AG10803 (cell line): ENCODE measurements at places on chromosomes 16 and 17.
A peak's percentile ranks its signal among the peaks of the same experiment; 100 is the strongest.

DNA sequence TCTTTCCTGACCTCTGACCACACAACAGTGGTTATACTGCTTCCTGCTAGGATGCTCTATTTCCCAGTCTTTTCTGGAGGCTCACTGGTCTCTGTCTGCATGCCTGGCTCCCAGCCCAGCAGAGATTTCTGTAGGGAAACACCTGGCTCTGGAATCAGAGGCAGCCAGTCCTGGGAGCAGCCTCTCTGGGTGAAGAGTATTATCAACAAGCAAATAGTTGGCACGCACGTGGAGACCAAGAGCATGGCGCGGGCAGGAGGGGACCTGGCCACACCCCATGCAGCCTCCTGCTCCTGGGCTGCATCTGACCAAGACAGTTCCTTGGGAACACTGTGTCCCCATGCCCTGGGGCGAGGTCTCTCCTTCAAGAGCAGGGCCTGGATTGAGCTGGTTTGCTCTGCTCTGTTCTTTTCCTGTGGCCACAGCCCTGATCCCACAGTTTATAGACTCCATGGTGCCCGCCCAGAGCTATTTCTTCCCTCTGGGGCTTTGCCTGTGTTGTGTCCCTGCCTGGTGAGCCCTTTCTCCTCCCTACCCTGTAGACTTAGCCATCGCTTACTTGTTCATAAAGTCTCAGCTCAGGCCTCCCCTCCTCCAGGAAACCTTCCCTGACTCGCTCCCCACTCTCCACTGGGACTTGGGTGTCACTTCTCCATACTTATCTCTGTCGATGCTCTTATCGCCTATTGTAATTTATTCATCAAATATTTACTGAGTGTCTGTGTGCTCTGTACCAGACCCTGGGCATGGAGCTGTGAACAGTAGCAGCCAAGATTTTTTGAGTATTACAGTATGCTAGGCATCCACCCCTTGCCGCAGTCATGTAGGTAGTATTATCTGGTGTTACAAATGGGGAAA, 60.6 kb downstream of the SCNN1B start:
- DNase-seq: no peak

DNA sequence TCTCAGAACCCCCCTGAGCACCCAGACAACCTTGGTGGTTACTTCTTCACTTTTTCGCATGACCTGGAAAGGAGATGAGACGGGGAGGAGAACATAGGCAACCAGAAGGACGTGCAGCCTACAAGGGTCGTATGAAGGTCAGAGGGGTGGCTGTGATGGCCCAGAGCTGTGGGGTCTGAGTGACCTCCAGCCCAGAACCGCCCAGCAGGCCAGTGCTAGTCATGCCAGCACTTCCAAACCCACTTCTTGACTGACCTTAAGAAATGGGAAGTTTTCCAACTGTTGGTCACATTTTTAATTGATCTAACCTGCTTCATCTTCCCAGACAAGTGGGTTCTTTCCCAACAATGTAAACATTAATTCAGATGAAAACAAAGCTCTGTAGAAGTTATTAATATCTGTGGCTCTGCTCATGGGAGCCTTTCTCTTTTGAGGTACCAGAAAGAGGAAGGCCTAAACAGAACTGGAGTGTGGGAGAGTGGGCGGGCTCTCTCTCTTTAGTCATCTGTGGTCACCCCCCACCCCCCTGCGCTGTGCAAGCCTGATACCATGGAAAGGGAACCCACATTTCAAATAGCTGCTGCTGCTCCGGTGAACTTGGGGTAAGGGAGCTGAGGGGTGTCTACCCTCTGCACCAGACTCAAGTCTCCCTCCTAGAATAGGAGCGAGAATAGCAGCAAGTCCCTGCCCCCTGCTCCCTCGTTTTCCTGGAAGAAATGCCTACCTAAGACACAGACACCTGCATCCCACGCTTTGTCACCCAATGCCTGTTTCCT, 101.6 kb downstream of the RAB11FIP4 start:
- DNase-seq: no peak

GRCh38 chr17:18093616-18094408, 6.1 kb downstream of the DRG2 start:
- DNase-seq: peak; percentile 63

GRCh38 chr16:85689285-85689949, 663 bp upstream of the GINS2 start:
- no peak for DNase-seq

DNA sequence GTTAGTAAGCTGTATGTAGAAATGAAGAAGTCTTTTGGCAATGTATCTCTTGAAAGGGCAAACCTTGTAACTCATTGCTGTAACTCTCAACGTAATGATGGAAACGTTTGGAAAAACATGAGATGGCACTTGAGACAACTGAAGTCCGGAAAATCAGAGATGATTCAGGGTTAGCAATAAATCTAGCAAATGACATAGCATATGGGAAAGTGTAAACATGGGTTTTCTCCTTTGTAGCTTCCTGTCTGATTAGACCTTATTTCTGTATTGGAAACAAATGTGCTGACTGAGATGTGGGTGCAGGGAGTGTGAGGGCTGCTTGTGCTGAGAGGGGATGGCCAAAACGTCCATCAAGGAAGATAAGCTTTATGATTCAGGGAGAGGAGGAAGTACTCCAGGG, 110.7 kb upstream of the FAM20A start:
- DNase-seq: peak; percentile 9

DNA sequence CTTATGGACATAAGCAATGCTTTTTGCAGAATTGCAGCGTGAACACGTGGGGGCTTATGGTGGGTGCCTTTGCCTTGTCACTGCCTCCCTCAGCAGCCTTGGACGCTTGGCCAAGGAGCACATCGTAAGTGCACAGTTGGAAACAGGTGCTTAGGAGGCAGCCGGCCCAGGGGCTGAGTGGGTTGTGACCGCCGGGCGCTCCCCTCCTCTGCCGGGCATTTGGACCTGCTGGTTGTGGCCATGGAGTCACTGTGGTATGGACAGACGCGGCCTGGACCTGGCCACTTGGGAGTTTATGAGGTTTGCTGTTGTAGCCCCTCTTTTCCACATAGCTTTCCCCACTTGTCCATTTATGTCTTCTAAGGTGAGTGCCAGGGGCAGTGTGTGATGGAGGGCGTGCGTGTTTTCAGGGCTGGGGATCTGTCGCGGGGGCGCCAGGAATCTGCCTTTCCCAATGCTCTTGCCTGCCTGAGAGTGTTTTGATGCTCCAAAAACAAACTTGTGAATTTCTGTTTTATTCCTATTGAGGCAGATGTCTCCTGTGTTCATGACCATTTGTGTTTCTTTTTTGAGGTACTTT, 49.2 kb downstream of the PDPK1 start:
- DNase-seq: no peak

DNA sequence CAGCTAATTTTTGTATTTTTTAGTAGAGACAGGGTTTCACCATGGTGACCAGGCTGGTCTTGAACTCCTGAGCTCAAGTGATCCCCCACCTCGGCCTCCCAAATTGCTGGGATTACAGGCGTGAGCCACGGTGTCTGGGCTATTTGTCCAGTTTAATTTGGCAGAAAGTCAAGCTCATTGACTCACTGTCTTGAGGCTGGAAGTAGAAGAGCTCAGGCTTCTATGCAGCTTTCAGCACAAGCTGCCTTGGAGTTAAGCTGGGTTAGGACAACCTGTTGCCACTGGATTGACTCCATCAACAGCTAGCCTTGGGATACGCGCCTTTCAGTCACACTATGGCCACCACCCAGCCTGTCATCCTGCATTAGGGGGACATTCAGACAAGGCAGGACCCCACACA, 76.2 kb upstream of the DNAH17 start:
- peak; percentile 37 for DNase-seq
